ENCODE measurements at places on chromosomes 1 and 21. TPM values are rescaled to one million over a fixed set of nuclear protein-coding genes. Genes with fewer than 3 reads are reported as not detected.

TNNT2 gene
- total RNA-seq, result not detected

DNA sequence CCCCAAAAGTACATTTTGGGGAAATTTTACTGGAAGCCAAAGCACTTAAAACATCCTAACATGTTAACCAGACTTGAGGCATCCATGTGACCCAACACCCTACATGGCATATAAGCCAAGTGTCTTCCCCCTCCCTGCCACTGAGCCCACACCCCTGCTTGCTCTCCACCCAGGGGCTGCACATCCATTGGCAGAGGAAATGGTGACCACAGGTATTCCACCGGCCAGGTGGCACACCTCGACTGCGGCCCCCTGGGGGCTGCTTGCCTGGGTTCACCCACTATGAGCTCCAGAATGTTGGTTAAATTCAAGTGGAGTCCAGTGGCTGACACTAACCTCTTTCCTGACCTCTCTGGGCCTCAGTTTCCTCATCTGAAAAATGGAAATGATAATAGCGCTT, 64.4 kb upstream of the FAM20B start:
- H3K4me3 ChIP-seq, result no peak overlapping the region
- no peaks in the 10 kb centered on the region for H3K36me3 ChIP-seq
- H3K4me1 ChIP-seq, result no peaks in the 10 kb centered on the region
- no peak for DNase-seq
- no peak overlapping the region for H3K27ac ChIP-seq

DNA sequence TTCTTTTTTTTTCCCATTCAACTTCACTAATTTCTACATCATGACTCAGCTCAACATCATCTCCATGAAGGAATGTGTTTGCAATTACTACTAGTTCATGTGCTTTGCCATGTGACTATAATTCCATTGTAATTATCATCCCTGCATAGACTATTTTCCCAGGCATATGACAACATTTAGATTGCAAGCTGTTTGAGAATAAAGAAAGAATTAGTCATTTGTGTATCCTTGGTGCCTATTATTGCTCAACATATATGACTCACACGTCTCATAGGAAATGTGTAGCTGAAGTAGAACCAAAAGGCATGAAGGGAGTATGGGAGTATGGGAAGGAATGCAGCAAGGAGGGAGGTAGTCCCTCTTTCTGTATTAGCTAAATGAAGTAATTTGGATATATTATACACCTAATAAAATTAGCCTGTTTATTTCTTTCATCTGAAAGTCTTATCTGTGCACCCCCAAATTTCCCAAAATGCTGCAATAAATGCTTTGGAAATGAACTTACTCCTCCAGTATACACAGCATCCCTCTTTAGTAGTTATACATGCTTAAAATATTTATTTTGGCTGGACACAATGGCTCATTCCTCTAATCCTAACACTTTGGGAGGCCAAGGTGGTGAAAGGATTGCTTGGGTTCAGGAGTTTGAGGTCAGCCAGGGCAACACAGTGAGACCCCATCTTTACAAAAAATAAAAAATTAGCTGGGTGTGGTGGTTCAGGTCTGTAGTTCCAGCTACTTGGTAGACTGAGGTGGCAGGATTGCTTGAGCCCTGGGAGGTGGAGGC, 316.9 kb upstream of the ADGRL4 start:
- H3K27me3 ChIP-seq, result no peaks in the 10 kb centered on the region
- no peak overlapping the region for H3K4me3 ChIP-seq

TFF2 gene
- not detected for total RNA-seq

NOTCH2 gene
- total RNA-seq, result 1.4 TPM

GRCh38 chr1:1954831-1955441, 35.9 kb upstream of the TMEM52 start:
- H3K36me3 ChIP-seq, result no peaks in the 10 kb centered on the region
- no peaks in the 10 kb centered on the region for H3K27me3 ChIP-seq
- no peak for DNase-seq
- H3K27ac ChIP-seq, result no peak overlapping the region

DNA sequence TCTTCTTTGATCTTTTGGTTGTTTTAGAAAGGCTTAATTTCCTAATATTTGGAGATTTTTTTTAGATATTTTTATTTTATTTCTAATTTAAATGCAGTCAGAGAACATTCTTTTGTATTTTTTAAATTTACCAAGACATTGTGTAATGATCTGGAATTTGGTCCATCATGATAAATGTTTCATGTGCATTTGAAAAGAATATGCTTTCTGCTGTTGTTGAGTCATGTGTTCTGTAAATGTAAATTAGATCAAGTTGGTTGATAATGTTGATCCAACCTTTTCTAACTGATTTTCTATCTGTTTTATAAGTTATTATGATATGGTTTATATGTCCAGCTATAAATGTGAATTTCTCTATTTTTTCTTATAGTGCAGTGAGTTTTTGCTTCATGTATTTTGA, 19.8 kb downstream of the UTS2 start:
- no peaks in the 10 kb centered on the region for H3K27me3 ChIP-seq
- H3K27ac ChIP-seq, result no peak overlapping the region
- no peak overlapping the region for H3K4me3 ChIP-seq
- H3K4me1 ChIP-seq, result peaks cover 4% of the 10 kb centered on the region

SERTAD4 gene
- total RNA-seq, result not detected

DNA sequence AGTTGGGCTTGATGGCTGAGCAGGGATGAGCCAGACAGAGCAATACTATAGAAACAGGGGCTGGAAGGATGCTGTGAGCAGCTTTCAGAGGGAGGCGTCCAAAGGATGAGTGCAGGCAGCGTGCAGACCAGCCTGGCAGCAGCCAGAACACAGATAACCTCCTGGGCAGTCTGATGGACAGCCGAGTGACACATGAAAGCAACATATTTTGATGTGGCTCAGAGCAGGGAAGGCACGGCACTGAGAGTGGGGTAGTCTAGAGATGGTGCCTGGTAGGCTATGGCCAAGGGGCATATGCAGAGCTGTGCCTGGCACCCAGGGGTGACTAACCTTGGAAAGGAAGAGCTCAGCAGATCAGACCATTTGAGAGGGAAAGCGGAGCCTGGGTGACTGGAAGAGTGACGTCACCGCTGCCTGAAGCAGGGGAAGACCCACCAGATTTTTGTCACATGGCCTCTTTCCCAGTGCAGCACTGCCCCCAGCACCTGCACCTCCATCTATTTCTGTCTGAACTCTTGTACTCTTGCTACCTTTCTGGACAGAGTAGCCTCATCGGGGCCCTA, 3.6 kb downstream of the PINK1 start:
- H3K4me3 ChIP-seq, result no peak overlapping the region
- H3K27ac ChIP-seq, result no peak overlapping the region
- no peak for DNase-seq
- no peaks in the 10 kb centered on the region for H3K27me3 ChIP-seq

- H3K4me1 ChIP-seq, result peaks cover 43% of the 10 kb centered on the region
- H3K27me3 ChIP-seq, result no peaks in the 10 kb centered on the region
- H3K36me3 ChIP-seq, result peaks cover 5% of the 10 kb centered on the region
- no peak for DNase-seq
- H3K4me3 ChIP-seq, result no peak overlapping the region
These were observed 9.6 kb downstream of the SLC37A1 start for GRCh38 chr21:42523211-42523610.

OLFML2B gene
- total RNA-seq, result not detected

- no peaks in the 10 kb centered on the region for H3K27me3 ChIP-seq
- H3K4me3 ChIP-seq, result no peak overlapping the region
- no peaks in the 10 kb centered on the region for H3K36me3 ChIP-seq
- DNase-seq, result no peak
- no peak overlapping the region for H3K27ac ChIP-seq
These were observed 78.5 kb downstream of the BCAR3 start for GRCh38 chr1:93603106-93603505.

GRCh38 chr21:43987509-43987908, 24.6 kb upstream of the TRAPPC10 start:
- H3K27ac ChIP-seq, result no peak overlapping the region
- DNase-seq, result no peak
- H3K4me3 ChIP-seq, result no peak overlapping the region
- H3K4me1 ChIP-seq, result no peaks in the 10 kb centered on the region

DNA sequence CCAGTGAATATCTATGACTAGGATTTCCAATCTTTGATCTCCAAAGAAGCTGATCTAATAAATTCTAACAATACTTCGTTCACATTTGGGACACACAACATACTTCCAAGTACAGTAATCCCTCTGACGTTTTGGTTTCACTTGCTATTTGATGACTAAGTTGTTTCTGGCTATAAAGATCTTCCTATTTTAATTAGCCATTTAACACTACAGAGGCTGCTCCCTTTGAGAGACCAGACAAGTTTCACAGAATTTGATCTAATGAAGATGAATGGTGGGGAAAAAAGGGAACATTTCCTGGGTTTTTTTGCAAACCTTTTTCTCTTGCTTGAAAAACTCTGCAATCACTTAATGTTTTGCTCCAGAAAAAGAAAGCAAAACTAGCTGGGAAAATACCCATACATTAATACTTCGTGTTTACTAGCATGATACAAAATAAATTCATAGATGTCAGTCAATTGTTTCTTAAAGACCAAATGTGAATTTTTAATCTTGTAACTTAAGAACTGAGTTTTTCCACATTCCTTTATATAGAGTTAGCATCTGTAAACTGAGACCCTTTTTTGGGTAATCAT, 28.0 kb upstream of the GLIS1 start:
- H3K27me3 ChIP-seq, result no peaks in the 10 kb centered on the region
- peak overlapping the region; percentile 40 for H3K27ac ChIP-seq
- no peak for DNase-seq
- H3K4me1 ChIP-seq, result peaks cover 3% of the 10 kb centered on the region
- H3K4me3 ChIP-seq, result 0 out of 2 replicates have a peak overlapping the region, but pooled peaks have one; percentile 3
- no peaks in the 10 kb centered on the region for H3K36me3 ChIP-seq

- no peak overlapping the region for H3K4me3 ChIP-seq
- H3K36me3 ChIP-seq, result no peaks in the 10 kb centered on the region
These were observed 5.5 kb downstream of the KIF26B start for GRCh38 chr1:245160288-245160687.

DNA sequence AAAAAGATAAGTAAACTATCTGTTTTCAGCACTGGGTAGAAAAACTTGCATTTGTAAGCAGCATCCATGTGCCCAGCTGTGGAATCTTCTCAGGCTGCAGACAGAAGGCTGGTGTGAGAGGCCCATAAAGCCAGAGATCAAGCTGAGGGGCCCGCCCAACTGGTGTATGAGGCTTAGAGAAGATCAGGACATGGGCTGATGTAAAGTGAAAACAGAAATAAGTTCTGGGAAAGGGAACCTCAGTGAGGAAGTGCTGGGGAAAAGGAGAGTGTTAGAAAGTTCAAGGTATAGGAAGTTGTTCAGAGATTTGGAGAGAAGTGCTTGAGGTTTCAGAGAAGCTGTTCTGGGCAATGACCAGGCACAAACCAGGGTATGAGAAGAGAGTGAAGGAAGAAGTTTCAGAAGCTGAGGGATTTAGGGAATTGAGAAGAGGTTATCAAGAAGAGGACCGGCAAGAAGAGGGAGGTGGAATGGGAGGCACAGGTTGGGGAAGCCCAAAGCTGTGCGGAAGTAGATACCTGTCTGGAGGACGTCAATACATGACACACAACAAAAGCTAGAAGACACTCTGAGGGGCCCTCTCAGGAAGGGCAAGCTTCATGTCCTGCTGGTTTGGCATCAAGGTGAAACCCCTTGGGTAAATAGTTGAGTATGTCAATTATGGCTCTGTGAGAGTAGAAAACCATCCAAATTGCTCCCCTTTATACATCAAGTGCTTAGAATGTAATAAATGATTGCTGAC, 2.7 kb upstream of the CD5L start:
- DNase-seq, result no peak
- peaks cover 22% of the 10 kb centered on the region for H3K4me1 ChIP-seq
- H3K27me3 ChIP-seq, result no peaks in the 10 kb centered on the region
- no peaks in the 10 kb centered on the region for H3K36me3 ChIP-seq
- H3K27ac ChIP-seq, result no peak overlapping the region

DNA sequence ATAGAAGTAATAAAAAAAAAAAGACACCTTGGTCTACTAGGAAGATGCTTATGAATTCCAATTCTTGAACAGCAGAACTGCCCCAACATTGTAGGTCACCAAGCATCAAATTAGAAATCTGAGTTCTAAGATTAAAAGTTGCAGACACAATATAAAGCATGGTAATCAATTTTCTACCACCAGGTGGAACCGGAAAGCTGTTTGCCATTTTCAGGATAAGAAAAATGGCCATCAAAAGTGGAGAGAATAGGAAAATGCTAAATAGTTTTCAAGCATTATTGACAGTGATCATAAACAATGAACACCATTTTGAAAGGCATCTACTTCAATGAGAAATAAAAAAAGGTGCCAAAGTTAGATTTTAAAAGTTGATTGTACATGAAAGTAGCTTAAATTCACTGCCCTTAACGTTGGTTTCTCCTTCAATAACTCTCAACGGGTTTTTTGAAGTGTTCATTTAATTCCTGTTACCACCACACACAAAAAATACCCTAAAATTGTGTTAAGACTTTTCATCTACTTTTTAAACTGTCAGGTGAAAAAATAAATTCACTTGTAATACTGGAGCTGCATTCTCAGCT, 252.9 kb downstream of the KCNT2 start:
- no peaks in the 10 kb centered on the region for H3K4me1 ChIP-seq
- H3K27me3 ChIP-seq, result no peaks in the 10 kb centered on the region
- H3K27ac ChIP-seq, result no peak overlapping the region
- DNase-seq, result no peak

GRCh38 chr1:155776414-155776813, 80.6 kb downstream of the GON4L start:
- H3K27me3 ChIP-seq, result no peaks in the 10 kb centered on the region
- H3K36me3 ChIP-seq, result peaks cover 7% of the 10 kb centered on the region
- H3K4me1 ChIP-seq, result no peaks in the 10 kb centered on the region
- DNase-seq, result no peak
- H3K4me3 ChIP-seq, result no peak overlapping the region

DNA sequence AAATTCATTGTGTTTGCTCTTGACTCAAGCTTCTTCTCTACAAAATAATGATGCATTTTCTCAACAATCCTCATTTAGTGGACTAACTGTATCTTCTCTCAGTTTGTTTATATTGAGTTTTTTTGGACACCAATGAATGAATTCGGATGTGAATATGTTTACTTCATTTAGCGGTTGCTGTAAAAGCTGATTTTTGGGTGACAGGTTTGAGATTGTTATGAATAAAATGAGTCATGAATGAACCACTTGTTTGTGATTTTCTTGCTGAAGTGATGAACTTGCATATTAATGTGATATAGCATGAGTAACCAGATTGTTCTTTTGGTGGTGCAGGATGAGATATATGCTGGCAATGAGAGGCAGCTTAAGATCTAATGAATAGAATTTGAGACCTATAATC, 3.1 kb downstream of the DNM3 start:
- no peak overlapping the region for H3K4me3 ChIP-seq
- H3K27me3 ChIP-seq, result peaks cover 8% of the 10 kb centered on the region
- H3K4me1 ChIP-seq, result no peaks in the 10 kb centered on the region
- no peak for DNase-seq
- no peaks in the 10 kb centered on the region for H3K36me3 ChIP-seq

Measured in GM12878 (cell line).